ENCODE measurements at places on chromosomes 6 and 20.

DNA sequence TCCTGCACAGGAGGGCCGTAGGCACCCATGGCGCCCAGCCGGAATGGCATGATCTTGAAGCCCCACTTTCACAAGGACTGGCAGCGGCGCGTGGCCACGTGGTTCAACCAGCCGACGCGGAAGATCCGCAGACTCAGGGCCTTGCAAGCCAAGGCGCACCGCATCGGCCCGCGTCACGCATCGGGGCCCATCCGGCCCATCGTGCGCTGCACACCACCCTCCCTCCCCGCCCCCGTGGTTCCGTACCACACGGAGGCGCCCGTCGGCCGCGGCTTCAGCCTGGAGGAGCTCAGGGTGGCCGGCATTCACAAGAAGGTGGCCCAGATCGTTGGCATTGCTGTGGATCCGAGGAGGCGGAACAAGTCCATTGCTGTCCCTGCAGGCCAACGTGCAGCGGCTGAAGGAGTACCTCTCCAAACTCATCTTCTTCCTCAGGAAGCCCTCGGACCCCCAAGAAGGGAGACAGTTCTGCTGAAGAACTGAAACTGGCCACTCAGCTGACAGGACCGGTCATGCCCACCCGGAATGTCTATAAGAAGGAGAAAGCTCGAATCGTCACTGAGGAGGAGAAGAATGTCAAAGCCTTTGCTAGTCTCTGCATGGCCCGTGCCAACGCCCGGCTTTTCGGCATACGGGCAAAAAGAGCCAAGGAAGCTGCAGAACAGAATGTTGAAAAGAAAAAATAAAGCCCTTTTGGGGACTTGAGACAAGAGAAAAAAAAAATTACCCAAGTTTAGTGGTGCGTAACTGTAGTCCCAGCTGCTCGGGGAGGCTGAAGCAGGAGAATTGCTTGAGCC is 9.9 kb upstream of the NCOA5 start:
- H3K4me1 ChIP-seq: no peaks in the 10 kb centered on the region
- H3K36me3 ChIP-seq: no peaks in the 10 kb centered on the region
- H3K27ac ChIP-seq: no peak overlapping the region
- DNase-seq: no peak
- no peak overlapping the region for H3K4me3 ChIP-seq

- H3K27ac ChIP-seq: no peak overlapping the region
- DNase-seq: no peak
- no peaks in the 10 kb centered on the region for H3K36me3 ChIP-seq
- no peak overlapping the region for H3K4me3 ChIP-seq
These were observed 137.1 kb downstream of the ELOVL4 start for GRCh38 chr6:79810185-79810705.

GRCh38 chr20:43849496-43850186 is 65.0 kb upstream of the TOX2 start:
- H3K4me3 ChIP-seq: no peak overlapping the region
- H3K27me3 ChIP-seq: peaks cover 7% of the 10 kb centered on the region
- no peaks in the 10 kb centered on the region for H3K36me3 ChIP-seq

DNA sequence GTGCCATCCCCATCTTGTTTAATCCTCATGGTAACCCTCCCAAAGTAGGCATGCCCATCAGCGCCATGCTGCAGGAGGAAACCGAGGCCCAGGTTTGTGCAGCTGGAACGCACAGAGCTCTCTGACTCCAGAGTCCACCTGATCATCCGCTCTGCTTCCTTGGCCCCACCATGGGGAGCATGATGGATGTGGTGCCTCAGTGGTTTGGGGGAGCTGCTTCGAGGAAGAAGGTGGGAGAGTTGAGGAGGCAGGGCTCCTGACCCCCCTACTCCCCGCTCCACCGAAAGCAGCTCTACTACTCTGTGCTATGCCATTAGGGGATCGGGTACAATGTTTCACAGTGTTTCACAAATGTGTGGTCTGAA is 52.2 kb downstream of the TGM2 start:
- no peak for DNase-seq
- H3K4me1 ChIP-seq: no peaks in the 10 kb centered on the region
- H3K27ac ChIP-seq: no peak overlapping the region

DNA sequence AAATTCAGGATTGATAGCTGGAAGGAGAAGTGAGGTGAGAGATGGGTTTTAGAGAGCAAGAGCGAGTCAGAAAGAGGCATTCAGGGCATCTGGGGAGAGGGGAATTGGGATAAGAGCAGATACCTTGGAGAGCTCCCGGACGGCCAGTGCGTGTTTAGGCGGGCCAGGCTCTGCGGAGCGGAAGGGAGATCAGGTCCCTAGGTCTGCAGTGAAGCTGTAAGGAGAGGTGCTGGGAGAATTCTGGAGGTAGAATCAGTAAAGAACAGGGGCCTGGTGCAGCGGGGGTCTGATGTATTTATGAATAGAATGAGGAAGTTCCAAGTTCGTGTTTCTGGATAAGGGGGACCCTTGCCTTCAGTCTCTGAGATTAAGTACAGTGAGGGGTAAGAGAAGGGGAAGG is 47.4 kb upstream of the FAM83D start:
- H3K4me3 ChIP-seq: no peak overlapping the region
- H3K27me3 ChIP-seq: no peaks in the 10 kb centered on the region
- H3K27ac ChIP-seq: peak overlapping the region; percentile 100
- H3K4me1 ChIP-seq: peaks cover 92% of the 10 kb centered on the region
- H3K36me3 ChIP-seq: peaks cover 53% of the 10 kb centered on the region
- DNase-seq: no peak

DNA sequence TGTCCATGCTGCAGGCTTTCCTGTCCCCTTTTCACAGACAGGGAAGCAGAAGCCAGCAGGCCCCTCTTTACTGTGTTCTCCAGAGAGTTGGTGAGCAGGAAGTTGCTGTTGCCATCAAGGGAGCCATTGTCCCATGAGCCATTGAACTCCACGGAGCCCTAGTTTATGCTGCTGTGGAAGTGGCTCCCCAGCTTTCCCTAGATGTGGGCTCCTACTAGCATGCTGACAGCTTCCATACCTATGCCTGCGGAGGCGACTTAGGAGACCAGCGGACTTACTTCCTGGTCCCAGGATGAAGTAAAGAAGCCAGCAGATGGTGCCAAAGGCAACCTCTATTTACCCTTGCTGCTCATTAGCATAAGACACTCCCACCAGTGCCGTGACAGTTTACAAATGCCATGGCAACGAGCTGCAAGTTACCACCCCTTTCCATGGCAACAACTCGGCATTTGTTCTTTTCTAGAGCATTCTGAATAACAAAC is 30.8 kb upstream of the FKBP1A start:
- no peak for DNase-seq
- peaks cover 3% of the 10 kb centered on the region for H3K4me1 ChIP-seq
- no peak overlapping the region for H3K4me3 ChIP-seq
- H3K36me3 ChIP-seq: no peaks in the 10 kb centered on the region
- no peak overlapping the region for H3K27ac ChIP-seq

DNA sequence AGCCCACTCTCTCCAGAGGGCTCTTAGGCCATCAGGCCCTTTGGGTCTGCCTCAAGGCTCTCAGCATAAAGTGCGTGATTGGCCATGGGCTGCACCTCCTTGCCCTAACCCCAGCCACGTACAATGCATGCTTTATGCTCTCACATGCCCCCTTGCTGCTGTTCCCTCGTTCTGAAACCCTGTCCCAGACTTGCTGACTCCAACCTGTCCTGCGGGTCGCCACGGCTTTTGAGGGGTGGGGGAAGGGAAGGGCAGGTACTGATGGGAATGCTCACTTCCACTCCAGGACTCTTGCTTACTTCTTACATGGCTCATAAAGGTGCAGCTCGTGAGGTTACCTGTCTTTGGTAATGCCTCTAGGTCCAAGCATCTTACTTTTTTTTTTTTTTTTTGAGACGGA is 6.0 kb downstream of the ARMC12 start:
- H3K36me3 ChIP-seq: peaks cover 5% of the 10 kb centered on the region
- DNase-seq: no peak
- H3K4me3 ChIP-seq: no peak overlapping the region

- H3K4me1 ChIP-seq: no peaks in the 10 kb centered on the region
- H3K27me3 ChIP-seq: no peaks in the 10 kb centered on the region
- DNase-seq: no peak
- H3K4me3 ChIP-seq: no peak overlapping the region
These were observed 47.9 kb upstream of the EPB41L1 start for GRCh38 chr20:36106606-36107005.

DNA sequence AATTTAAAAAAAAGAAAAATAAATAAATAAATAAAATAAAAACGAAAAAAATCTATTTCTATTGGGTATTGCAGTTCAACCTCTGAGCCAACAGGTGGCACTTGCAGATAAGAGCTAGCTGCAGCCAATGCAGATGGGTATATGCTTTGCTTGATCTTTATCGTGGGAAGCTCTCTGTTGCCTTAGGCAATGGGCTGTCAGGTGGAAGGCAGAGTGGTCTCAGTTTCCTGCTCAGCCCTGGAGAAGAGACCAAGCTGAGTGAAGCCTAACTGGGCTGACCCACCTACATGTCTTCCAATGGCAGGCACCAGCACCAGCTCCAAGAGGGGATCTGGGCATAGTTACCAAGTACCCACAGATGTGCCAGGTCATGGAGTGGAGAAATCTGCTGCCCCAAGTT is 95.0 kb downstream of the AK9 start:
- no peak overlapping the region for H3K27ac ChIP-seq
- no peaks in the 10 kb centered on the region for H3K4me1 ChIP-seq
- H3K4me3 ChIP-seq: no peak overlapping the region
- H3K36me3 ChIP-seq: peaks cover 3% of the 10 kb centered on the region

DNA sequence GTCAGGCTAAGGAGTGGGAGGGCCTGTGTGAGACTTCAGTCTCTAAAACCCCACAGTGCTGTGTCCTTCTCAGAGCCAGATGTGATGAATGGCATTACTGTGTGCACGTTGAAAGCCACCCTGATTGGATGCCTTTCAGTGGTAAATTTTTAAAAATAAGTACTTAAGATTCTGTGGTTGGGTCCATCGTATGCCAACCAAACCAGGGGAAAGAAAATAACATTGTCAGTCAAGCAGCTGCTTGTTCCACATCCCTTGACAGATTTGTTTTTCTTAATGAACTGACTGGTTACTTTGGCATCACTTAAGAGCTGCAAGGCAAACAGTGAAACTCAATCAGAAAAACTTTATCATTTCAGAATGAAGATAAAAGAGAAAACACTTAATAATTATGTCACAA is 334.0 kb upstream of the NT5E start:
- DNase-seq: no peak
- no peaks in the 10 kb centered on the region for H3K4me1 ChIP-seq
- H3K27ac ChIP-seq: no peak overlapping the region

GRCh38 chr6:106087548-106088325 is 1.6 kb downstream of the PRDM1 start:
- peaks cover 11% of the 10 kb centered on the region for H3K36me3 ChIP-seq
- peak overlapping the region; percentile 82 for H3K27ac ChIP-seq
- DNase-seq: no peak
- H3K27me3 ChIP-seq: no peaks in the 10 kb centered on the region
- H3K4me3 ChIP-seq: peak overlapping the region; percentile 98
- H3K4me1 ChIP-seq: peaks cover 73% of the 10 kb centered on the region

DNA sequence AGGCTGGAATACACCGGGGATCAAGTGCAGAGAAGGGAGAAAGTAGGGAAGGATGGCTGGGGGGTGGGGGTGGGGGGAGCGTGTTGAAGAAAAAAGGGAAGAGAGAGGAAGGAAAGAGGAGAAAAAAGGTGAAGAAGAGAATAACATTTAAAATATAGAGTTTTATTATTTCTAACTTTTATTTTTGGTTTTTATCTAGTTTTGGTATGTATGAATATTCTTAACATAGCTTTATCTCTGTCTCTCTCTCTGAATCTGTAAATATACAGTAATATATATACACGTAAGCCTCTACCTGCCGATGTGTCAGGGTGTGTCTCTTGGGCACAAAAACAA is 30.0 kb downstream of the HLA-F start:
- H3K27ac ChIP-seq: peak overlapping the region; percentile 95
- peaks cover 29% of the 10 kb centered on the region for H3K27me3 ChIP-seq
- peaks cover 21% of the 10 kb centered on the region for H3K36me3 ChIP-seq
- H3K4me3 ChIP-seq: peak overlapping the region; percentile 94
- peaks cover 36% of the 10 kb centered on the region for H3K4me1 ChIP-seq
- DNase-seq: no peak

- peak overlapping the region; percentile 94 for H3K27ac ChIP-seq
- no peak for DNase-seq
- H3K36me3 ChIP-seq: peaks cover 25% of the 10 kb centered on the region
- H3K4me1 ChIP-seq: peaks cover 29% of the 10 kb centered on the region
- H3K27me3 ChIP-seq: no peaks in the 10 kb centered on the region
These were observed 556 bp upstream of the SCAF8 start for GRCh38 chr6:154732538-154733182.

GRCh38 chr20:48463096-48463720 is 364.6 kb downstream of the PREX1 start:
- no peaks in the 10 kb centered on the region for H3K36me3 ChIP-seq
- no peak overlapping the region for H3K27ac ChIP-seq
- peaks cover 5% of the 10 kb centered on the region for H3K4me1 ChIP-seq
- H3K4me3 ChIP-seq: no peak overlapping the region
- H3K27me3 ChIP-seq: peaks cover 32% of the 10 kb centered on the region

- peaks cover 5% of the 10 kb centered on the region for H3K4me1 ChIP-seq
- H3K36me3 ChIP-seq: peaks cover 3% of the 10 kb centered on the region
- no peak overlapping the region for H3K27ac ChIP-seq
- no peak for DNase-seq
These were observed 124.1 kb downstream of the SGK1 start for GRCh38 chr6:134193536-134194498.

DNA sequence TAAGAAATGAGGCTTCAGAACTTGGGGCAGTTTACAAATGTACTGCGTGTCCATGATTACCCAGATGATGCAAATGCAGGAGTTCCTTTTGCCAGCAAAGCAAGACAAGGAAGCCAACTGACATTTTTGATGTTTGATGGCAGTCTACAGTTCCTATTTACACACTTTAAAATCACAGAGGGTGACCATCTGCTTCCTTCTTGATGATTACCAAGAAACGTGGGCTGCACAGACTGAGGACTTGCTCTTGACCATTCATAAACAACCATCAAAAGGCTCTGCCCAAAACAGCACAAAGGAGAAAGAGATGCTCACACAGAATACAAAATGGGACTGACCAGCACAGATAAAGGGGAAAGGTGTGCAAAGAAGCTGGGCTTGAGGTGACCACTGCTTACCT is 79.8 kb upstream of the TRAF3IP2 start:
- no peaks in the 10 kb centered on the region for H3K27me3 ChIP-seq
- H3K36me3 ChIP-seq: peaks cover 84% of the 10 kb centered on the region
- no peak for DNase-seq
- H3K27ac ChIP-seq: peak overlapping the region; percentile 95
- peak overlapping the region; percentile 73 for H3K4me3 ChIP-seq

GRCh38 chr20:20014659-20015058 is 2.5 kb upstream of the NAA20 start:
- H3K27me3 ChIP-seq: peaks cover 13% of the 10 kb centered on the region
- H3K4me3 ChIP-seq: no peak overlapping the region
- H3K36me3 ChIP-seq: peaks cover 10% of the 10 kb centered on the region

- H3K36me3 ChIP-seq: no peaks in the 10 kb centered on the region
- no peak overlapping the region for H3K4me3 ChIP-seq
These were observed 161.4 kb upstream of the KCNG1 start for GRCh38 chr20:51184289-51184688.

DNA sequence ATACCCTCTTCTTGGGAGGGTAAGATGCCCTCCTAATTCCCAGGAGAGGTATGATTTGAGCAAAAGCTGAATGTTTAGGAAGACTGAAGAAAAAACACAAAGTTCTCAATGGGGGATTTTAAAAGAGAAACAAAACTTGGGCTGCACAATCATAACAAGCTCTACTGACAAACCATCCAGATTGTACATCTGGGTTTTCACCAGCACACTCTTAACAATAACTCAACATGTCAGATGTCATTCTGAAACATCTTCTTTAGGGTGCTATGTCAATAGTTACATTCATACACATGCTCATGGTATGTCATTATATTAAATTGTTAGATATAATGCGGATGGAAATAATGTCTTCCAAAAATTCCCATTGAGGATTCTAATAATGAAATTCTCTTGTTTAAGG is 95.1 kb downstream of the ASCC3 start:
- peaks cover 10% of the 10 kb centered on the region for H3K4me1 ChIP-seq
- H3K4me3 ChIP-seq: no peak overlapping the region
- H3K27ac ChIP-seq: no peak overlapping the region
- DNase-seq: no peak

All from effector memory CD8-positive, alpha-beta T cell (primary cell).